Amygdala (tissue), 56 donors: ENCODE measurements at places on chromosomes 13 and 19.

- peak; percentile 63 for DNase-seq
Observed at GRCh38 chr19:52171321-52172169, at the start of gene ZNF836. TSS of gene ZNF836 (minus strand) at chr19:52171621. CDS start at chr19:52168072, 3,549 bp downstream.

DNA sequence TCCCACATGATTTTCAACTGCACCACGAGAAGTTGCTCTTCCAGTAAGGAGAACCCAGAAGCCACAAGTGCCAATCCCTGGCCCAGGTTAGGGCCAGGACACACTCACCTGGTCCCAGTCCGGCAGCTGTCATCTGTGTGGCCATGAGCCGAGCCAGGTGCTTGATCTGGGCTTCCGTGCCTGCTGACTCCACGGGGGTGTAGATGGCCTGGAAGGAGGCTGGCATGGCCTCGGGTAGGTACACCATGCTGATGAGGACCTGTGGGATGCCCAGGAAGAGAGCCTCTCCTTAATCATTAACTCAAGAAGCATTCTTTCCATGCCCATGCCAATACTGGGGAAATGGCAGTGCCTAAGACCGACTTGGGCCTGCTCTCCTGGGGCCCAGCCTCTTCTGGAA lies 19.9 kb upstream of the RSPH6A start:
- DNase-seq: no peak

DNA sequence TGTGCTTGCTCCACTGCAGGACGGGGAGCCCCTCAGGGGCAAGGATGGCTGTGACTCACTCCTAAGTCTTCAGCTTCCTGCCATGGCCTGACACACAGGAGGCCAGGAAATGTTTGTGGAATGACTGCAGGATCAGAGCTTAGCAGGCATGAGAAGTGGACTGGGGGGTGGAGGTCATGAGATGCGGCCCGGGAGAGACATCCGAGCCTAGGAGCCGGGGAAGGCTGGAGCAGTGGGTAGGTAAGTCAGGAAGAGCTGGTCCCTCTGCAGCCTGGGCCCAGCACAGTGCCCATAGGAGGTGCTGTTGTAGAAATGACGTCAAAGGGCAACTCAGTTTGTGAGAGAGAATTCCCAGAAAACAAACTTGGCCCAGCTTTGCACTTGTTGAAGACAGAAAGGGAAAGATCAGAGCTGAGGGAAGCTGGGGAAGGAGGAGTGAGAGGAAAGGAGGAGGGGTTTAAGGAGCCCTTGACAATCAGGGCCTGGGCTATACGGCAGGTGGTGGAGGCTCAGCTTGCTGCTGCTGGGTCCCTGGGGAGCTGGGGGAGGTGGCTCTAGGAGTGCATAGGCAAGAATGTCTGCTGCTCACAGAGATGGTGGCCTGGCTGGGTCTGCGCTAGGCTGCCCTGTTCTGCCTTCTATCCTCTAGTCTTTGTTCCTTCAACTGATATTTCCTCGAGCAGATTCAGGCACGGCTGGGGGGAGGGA lies 18.5 kb downstream of the POU2F2 start:
- no peak for DNase-seq

DNA sequence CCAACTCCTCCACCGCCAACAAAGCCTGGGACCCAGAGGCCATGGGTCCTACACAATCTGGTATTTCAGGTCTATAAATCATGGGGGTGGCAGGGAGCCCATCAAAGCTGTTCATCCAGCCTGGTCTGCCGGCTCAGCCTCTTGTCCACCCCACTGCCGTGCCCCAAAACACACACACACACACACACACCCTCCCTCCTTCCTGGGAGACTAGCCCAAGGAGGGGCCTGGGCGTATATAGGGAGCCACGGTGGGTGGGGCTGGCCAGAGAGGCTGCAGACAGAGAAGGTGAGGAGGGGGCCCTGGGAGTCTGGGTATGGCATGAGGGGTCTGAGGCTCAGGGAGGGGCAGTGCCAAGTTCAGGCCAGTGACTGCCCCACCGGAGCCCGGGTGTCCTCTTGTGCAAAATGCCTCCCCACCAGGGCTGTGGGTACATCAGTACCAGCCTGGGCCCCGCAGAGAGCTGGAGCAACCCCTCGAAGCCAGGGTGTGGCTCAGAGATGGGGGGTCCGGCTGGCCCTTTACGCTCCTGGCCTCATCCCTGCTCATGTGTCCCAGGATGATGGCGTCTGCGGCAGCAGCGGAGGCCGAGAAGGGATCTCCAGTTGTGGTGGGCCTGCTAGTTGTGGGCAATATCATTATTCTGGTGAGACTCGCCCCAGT lies at the start of gene UPK1A:
Gene UPK1A (plus strand): TSS at position 267 of the 663 bp plus-strand sequence. CDS start 296 bp downstream, at position 563.
- no peak for DNase-seq

DNA sequence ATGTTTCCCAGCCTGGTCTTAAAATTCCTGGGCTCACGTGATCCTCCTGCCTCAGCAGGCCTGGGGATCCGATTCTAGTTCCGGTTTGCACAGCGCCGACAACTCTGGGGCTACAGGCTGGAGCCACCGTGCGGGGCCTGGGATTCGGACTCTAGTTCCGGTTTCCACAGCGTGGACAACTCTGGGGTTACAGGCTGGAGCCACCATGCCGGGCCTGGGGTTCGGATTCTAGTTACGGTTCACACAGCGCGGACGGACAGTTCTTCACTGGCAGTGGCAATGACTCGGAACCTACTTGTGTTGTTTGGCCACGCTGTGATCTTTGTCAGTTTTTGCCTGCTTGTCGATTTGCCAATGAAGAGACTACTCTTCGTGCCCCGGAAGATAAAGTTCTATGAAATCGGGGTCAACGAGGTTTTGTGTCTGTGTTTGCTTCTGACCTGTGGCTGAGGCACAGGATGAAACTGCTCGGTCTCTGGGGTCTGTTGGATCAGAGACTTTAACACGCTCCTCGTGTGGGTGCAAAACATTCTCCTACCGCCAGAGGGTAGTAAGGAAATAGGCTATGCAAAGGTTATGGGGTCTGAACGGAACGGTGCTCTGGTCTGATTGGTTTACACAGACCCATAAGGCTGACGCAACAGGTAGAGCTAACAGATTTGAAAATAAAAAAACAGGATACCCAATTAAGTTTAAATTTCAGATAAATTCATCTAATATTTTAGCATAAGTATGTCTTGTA lies 12.1 kb upstream of the ZSCAN1 start:
- peak; percentile 31 for DNase-seq

- no peak for DNase-seq
Observed at GRCh38 chr19:50880241-50880640, 7.0 kb downstream of the KLK2 start.

- DNase-seq: no peak
Observed at GRCh38 chr13:59144700-59145099, 1019.0 kb downstream of the DIAPH3 start.

GRCh38 chr13:76852986-76853385 lies 33.2 kb downstream of the KCTD12 start:
- no peak for DNase-seq

- DNase-seq: peak; percentile 75
Observed at GRCh38 chr19:18000915-18001776, 6.8 kb upstream of the ARRDC2 start.

DNA sequence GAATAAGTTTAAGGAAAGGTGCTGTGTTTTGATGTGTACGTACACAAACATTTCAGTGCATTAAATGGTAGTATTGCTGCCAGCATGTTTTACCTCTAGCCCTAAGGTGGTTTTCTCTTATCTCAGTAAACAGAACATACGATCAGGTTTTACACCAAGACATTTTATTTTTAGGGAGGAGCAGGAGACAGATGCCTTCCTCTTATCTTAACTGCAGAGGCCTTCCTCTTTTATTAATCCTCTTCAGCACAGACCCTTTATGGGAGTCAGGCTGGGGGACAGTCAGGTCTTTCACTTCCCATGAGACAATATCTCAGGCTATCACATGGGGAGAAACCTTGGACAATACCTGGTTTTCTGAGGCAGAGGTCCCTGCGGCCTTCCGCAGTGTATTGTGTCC lies 14.9 kb upstream of the ZNF611 start:
- DNase-seq: no peak

GRCh38 chr19:44772959-44773358 lies 4.7 kb upstream of the CBLC start:
- DNase-seq: no peak

- DNase-seq: no peak
Observed at GRCh38 chr13:103358255-103358932, 292.2 kb upstream of the SLC10A2 start.

- DNase-seq: peak; percentile 52
Observed at GRCh38 chr19:10226376-10227025, 4.6 kb downstream of the S1PR2 start.

DNA sequence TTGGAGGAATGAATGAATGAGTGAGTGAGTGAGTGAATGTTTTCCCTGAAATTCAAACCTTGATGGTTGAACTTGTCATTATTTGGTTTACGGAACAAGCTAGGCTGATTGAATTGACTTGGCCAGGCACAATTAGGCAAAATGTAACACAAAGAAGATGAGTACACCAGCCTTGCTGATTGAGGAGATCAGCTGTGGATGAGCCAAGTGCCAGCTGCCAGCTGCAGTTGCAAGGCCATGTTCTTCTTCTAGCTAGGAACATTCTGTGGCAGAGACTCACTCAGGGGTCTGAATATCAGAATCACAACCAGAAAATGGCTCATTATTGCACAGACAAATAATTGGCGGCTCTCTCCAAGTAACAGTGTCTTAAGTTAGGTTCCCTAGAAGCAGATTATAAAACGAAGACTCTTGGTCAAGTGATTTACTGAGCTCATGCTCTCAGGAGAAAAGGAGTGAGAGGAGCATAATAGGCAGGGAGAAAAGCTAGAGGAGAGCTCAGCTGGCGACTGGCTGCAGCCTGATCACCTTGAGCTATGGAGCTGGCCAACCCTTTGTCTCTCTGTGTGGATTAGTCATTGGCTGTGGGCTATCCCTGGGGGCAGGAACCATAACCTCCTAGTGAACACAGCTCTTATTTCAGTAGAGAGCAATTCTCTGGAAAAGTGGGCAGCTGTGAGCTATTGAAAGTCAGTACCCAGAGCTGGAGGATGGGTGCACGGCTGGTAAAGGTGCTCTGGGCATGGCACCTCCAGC lies 225.3 kb upstream of the SERP2 start:
- no peak for DNase-seq

DNA sequence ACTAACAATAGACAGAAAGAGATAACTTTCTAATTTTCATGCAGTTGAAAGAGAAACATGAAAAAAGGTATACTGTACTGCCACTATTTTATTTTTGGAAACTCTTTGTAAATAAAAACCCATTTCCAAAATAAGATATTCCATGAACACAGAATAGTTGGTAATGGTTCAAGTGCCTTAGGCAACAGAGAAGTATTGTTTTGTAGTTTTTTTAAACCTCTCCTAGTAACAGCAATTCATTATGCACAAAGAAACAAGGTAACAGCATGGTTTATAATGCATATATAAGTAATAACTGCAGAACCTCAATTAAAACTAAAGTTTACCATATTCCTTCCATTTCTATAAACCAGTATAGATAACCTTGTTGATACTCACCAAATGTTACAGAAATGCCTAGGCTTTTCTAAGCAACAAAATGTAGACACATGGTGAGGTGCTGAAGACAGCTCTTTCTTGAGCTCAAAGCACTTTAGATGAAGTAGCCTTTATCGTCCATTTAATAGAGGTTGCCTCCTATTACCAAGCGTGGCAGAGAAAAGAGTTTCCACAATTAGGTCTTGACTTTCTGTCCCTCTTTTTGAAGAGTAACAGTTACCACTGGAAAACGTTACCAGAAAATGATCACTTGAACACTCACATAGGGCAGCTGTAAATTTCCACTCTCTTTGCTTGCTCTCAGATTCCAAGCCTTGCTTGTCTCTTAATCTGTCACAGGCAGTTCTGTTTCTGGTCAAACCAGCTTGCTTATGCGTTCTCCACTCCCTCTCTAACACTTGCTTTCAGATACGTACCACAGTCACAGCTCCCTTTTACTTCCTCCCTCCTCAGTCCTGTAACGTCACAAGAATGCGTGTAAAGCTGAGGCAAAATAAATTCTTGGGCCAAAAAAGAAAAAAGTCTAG lies 42.9 kb downstream of the CAB39L start:
- peak; percentile 6 for DNase-seq

- peak; percentile 57 for DNase-seq
Observed at GRCh38 chr13:76980075-76980718, 11.7 kb upstream of the CLN5 start.

GRCh38 chr13:23876265-23876664 lies 12.9 kb downstream of the MIPEP start:
- DNase-seq: no peak
